Astrocyte (in vitro differentiated cells and primary cell): ENCODE measurements at places on chromosomes 11 and 22.

- no peak for DNase-seq
These were observed 71.2 kb downstream of the ZBTB16 start for GRCh38 chr11:114130629-114131277.

- DNase-seq: no peak
These were observed 112.2 kb downstream of the BRD1 start for GRCh38 chr22:49715450-49715849.

DNA sequence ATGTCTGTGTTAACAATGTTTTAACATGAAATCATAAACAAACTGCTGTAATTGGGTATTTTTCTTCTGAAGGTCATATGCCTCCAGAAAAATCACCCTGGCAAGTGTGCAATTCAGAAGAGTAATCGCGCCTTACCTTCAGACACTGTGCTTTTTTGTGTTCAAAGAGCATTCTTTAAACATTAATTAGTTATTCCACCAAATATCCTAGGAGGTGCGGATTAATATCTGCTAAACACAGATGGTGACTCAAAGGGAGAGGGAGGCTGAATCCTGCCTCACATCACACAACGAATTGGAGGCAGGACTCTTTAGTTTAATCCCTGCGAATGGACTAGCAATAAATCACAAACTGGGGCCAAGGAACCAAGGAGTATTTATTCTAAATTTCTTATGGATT is 213.0 kb downstream of the NTM start:
- DNase-seq: no peak

- DNase-seq: no peak
These were observed 12.8 kb upstream of the EFCAB6 start for GRCh38 chr22:43824724-43825420.

- DNase-seq: no peak
These were observed 636.8 kb upstream of the CCDC179 start for GRCh38 chr11:23497040-23497439.

GRCh38 chr11:117478126-117478860 is 150.6 kb downstream of the CEP164 start:
- no peak for DNase-seq

- DNase-seq: no peak
These were observed 1.1 kb downstream of the SYTL2 start for GRCh38 chr11:85809863-85810262.

GRCh38 chr11:102309621-102310541 is 7.4 kb upstream of the BIRC3 start:
- DNase-seq: no peak

GRCh38 chr11:47587723-47588326 is 1.3 kb downstream of the FAM180B start:
- no peak for DNase-seq

DNA sequence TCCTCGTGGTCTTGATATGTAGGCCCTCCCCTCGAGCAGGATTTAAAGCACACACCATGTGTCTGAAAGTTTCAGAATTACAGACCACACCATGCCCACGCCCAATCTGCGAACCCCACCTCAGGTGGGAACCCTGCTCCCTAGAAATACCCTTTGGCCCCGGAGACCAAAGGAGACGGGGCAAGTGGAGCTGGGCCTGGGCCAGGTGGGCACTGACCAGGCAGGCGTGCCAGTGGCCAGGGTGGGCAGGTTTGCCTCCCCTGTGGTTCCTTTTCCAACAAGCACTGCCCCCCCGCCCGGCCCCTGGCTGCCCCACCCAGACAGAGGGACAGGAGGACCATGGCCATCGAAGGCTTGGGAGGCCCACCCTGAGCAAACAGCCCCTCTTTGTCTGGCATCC is 400.4 kb downstream of the TBC1D22A start:
- DNase-seq: no peak

DNA sequence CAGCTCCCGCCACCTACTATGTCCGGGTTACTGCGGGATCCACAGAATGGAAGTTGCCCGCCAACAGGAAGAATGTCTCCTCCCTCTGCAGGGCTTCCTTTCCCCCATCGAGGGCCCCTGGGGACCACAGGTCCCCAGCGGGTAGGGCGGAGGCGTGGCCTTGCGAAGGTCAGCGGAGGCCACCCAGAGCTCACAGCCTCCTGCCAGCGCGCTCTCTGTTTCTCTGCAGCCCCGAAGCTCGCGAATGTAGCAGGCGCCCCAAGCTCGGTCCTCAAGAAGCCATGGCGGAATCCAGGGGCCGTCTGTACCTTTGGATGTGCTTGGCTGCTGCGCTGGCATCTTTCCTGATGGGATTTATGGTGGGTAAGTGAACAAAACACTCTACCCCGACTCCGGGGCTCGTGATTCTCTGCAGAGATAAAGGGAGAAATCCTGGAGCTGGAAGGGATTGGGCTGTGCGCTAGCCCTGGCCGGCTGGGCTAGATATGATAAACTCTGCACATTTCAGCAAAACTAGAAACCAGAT is at the start of gene NAALAD2:
TSS of gene NAALAD2 (plus strand) at position 186 of the 526 bp plus-strand sequence. CDS start at position 282, 96 bp downstream.
- DNase-seq: peak; percentile 18

DNA sequence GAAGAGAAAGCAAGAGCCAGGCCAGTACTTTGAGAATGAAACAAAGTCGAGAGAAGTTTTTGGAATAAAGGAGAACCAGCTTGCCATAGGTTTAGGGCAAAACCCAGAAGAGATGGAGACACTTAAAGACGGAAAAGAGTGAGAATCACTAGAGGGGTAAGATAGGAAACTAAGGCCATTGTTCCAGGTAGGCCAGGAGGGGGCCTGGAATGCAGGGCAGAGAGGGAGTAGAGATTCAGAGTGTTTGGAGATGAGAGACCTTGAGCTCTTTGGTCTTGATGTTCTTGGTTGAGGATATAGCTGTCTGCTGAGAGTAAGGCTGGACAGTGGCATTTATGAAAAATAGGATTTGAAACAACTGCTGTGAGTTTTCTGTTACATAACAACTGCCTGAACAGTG is 263.3 kb upstream of the POU2AF2 start:
- DNase-seq: no peak

DNA sequence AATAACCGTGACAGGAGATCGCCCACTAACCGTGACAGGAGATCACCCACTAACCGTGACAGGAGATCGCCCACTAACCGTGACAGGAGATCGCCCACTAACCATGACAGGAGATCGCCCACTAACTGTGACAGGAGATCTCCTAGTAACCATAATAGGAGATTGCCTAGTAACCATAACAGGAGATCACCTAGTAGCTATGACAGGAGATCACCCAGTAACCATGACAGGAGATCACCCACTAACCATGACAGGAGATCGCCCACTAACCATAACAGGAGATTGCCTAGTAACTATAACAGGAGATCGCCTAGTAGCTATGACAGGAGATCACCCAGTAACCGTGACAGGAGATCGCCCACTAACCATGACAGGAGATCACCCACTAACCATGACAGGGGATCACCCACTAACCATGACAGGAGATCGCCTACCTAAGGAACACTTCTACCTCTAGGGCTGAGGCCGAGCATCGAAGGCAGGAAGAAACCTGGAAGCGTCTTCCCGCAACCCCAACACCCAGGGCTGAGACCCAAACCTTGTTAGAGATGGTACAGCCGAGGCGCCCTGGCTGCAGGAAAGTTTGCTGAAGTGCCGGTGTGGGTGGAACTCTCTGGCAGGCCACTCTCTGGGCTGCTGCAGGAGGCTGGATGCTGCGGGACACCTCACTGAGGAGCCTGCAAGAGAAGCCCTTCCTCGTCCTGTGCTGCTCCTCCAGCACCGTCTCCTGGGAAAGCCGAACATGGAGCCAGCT is 67.5 kb upstream of the THY1 start:
- no peak for DNase-seq

GRCh38 chr11:84719935-84720577 is 907.1 kb downstream of the DLG2 start:
- no peak for DNase-seq

GRCh38 chr22:28892175-28892731 is 8.9 kb downstream of the ZNRF3 start:
- no peak for DNase-seq

DNA sequence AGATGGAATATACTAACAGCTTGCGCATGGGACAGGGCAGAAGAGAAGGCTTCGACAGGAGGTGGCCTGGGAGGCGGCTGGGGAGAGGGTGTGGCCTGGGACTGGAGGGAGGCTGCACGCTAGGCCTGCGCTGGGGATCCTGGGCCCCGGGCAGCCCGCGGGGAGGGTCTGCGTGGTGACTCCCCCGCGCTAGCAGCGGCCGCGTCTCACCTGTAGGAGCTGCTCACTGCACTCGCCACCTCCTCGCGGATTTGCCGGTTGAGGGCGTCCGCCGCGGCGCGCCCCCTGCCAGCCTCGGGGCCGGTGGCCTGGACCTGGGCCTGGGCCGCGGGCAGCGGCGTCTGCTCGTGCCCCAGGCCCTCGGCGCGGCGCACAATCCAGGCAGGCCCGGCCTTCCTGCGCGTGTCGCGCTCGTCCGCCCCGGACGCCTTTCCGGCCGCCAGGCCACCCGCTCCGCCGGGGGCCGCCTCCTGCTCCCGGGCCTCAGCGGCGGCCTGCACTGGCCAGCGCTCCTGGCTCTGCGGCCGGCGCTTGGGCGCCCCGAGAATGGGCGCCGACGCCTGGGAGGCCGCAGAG is 1.5 kb downstream of the MAP6 start:
- no peak for DNase-seq

GRCh38 chr11:68013611-68014156 is 3.6 kb downstream of the ALDH3B1 start:
- no peak for DNase-seq

DNA sequence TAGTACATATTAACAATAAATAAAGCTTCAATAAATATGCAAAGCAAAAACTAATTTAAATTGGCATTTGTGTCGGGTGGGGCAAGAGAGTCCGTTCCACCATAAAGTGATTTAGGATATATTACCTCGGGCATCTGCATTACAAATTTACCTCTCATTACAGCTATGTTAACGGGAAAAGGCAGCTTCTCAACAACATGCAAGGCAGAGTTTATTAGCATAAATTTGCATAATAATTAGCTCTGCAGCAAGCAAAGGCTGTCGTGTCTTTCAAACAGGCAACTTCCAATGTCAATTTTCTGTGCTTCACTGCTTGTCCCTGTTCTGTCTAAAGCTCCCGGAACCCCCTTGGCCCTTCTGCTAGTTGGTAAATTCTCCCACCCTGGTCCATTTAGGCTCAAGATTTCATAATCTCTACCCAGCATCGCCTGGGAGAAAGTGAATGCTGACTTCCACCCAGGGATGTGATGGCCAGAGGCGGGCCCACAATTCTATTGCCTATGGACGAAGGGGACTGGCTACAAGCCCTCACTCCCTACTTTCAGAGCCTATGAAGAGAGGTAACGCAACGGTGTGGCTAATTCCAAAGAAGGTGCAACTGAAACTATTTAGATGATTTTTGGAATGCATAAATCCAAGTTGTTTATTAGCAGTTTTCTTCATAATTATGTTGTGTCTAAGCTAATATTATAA is 462.1 kb downstream of the OPCML start:
- no peak for DNase-seq

GRCh38 chr22:28341001-28341400 is 338.6 kb downstream of the TTC28 start:
- peak; percentile 57 for DNase-seq

DNA sequence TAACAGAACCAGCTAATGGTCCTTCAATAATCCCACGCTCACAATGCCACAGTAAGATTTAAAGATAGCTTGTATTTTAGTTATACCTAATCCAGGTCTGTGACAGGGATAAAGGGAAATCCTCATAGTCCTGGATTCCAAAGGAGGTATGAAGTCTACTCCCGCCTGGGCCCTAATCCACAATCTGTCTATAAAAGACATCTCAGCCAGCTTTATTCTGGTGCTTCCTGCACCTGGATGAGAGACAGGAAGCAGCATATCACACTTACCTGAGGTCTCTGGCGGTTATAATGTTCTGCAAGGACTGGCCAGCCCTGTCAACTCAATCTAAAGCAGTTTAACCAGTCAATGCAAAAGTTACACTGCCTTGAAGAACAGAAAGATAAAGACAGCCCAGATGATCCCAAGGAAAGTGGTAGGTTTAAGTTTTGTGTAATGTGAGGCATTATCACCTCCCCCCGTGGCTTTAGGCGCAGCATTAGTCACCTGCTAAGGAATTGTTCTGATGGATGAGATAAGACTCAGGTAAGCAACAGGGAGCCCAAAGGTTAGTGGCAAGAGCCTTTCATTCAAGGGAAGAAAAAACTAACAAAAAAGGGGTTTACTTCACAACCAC is 57.6 kb downstream of the PLEKHA7 start:
- DNase-seq: no peak

- no peak for DNase-seq
These were observed 69.5 kb upstream of the CSNK2A3 start for GRCh38 chr11:11422411-11423128.

- DNase-seq: no peak
These were observed 2.7 kb downstream of the RNF169 start for GRCh38 chr11:74751303-74751702.

DNA sequence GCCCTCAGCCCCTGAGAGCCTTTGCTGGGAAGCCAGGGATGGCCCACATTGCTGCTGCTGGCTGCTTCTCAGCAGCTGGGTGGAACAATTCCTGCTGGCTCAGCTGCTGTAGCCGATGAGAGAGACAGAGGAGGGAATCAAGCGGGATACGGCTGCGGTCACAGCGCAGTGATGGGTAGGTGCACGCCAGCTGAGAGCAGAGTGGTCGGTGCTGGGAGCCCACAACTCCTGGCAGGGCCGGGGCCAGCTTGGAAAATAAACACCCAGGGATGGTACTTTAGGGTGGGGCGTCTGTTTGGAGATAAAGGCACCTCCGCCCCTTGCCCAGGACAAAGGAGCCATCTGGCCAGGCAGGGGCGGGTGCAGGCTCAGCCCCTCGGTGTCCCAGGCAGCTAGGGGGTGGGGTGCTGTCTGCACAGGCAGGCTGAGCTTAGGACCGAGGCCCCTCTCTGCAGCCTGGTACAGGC is 480.5 kb downstream of the MIAT start:
- peak; percentile 30 for DNase-seq

DNA sequence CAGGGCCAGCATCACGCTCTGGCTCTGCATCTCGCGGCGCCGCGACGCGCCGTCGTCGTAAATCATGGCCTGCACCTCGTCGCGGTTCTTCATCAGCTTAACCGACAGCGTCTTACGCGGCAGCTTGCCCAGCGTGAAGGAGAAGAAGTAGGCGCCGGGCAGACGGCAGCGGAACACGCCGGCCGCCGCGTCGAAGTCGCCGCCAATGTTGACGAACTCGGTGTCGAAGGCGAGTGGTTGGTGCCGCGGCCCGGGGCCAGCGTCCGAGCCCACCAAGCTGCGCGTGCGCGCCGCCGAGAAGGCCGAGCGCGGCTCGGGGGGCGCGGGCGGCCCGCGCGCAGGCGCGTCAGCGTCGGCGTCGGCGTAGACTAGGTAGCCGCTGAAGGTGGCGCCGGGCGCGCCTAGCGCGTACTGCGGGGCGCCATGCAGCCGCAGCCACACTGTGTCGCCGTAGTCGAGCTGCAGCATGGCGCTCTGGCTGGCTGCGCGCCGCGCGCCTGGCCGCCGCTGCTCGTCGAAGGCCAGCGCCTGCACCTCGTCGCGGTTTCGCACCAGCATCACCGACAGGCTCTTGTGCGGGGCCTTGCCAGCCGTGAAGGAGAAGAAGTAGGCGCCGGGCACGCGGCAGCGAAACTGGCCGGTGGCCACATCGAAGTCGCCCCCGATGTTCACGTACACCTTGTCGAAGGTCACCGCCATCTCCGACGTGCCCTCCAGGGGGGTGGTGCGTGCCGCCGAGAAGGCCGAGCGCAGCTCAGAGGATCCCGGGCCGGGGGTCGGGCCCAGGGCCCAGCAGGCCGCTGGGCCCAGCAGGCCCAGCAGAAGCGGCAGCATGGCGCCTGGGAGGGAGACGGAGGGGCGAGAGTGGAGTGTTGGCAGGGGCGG is 3.7 kb downstream of the FAM180B start:
- no peak for DNase-seq

- no peak for DNase-seq
These were observed 11.9 kb downstream of the FCHSD2 start for GRCh38 chr11:73130181-73130580.

GRCh38 chr22:47622541-47622940 is 860.1 kb downstream of the TBC1D22A start:
- no peak for DNase-seq

- no peak for DNase-seq
These were observed 1.2 kb downstream of the CRYBB1 start for GRCh38 chr22:26616650-26617049.
